ENCODE measurements at places on chromosomes 4 and X.

- DNase-seq, result no peak
Measured at GRCh38 chr4:185565696-185566095, 30.4 kb upstream of the PDLIM3 start.

- no peak for DNase-seq
Measured at GRCh38 chrX:153884136-153884535, 1.8 kb downstream of the L1CAM start.

- no peak for DNase-seq
Measured at GRCh38 chr4:143084566-143084965, 100.2 kb upstream of the USP38 start.

DNA sequence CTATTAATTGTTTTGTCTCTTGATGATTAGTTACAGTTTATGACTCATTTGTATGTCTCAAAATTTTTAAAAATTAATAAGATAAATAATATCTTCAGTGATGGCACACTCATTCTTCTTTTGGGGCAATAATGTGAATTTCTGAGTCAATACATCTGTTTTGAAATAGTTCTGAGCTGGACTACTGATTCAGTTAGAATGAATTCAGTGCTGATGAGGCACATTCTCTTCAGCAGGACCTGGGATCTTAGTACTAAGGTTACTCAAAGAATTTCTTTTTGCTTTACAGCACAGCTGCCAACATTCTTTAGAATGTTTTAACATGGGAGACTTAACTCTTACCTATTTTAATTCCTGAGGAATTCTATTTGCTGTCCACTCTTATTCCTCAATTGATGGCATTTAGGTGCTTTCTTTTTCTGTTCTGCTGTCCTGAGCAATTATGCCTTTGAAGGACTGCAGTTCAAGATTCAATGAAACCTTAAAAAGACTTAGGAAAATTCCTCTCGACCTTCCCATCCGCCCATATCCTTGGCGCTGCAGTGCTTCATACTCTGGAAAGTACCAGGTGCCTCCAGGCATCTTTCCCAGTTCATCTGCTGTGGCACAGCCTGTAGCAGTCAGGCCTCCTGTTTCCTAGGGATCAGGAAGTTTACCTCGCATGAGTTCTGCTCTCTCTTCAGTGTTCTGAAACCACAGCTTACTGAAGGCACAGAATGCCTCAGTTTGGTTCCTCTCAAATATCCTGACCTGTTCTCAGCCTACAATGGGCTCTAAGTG is 213.7 kb downstream of the FSTL5 start:
- no peak for DNase-seq

GRCh38 chr4:17187003-17187402 is 288.6 kb upstream of the LDB2 start:
- DNase-seq, result no peak

DNA sequence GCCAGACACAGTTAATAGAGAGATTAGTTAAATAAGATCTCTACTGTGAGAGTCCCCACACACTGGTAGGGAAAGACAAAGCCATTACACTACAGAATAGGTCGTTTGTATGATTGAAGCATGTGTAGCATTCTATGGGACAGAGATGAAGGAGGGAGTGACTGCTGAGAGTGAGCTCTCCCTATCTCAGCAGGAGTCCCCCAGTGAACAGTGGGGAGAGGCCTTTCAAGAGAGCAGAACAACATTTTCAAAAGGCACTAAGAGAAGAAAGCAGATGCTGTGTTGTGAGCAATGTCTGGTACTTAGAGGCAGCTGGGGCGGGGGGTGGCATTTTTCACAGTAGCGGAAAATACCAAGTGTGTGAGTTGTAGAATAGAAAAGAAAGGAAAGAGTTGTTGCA is 413.6 kb downstream of the AFF2 start:
- DNase-seq, result no peak

DNA sequence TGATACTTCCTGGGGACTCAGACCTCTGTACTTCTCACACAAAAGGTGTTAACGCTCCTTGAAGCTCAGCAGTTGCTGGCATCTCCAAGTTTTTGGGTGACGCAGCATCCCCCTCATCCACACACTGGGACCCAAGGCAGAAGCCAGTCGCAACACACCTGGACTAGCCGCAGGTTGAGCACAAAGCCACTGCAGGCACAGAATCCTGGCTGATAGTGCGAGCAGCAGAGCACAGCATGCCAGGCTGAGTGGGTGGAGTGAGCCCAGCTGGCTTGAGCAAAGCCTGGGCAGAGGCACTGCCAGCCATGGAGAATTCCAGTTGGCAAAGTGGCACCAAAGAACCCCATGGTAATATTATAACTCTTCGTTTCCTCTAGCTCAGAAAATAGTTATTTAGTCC is 873.2 kb upstream of the NDST4 start:
- no peak for DNase-seq

- no peak for DNase-seq
Measured at GRCh38 chr4:140904904-140905303, 148.7 kb upstream of the TBC1D9 start.

GRCh38 chrX:108875548-108875947 is 139.2 kb upstream of the IRS4 start:
- DNase-seq, result no peak

DNA sequence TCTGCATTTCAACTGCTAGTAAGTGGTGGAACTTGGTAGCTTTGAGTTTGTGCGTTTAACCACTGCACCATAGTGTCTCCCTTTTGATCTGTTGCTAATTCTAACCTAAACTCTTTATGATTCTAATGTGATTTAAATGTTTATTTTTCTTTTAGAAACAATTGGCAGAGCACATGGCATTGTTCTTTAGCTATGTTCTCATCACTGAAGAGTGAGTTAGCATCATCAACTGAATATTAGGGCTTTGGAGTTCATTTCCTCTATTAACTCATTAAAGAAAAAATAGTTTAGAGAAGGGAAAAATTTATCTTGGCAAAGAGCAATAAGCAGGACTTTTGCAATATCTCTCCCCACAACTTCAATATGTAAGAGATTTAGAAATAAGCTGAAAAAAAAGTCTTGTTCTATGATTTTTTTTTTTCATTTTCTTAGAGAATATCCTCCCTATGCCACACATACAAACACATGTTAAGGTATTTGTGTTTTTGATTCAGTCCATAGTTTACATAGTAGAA is 25.7 kb downstream of the CPEB2 start:
- no peak for DNase-seq

GRCh38 chrX:72130762-72131250 is 909 bp downstream of the RTL5 start:
- no peak for DNase-seq

- no peak for DNase-seq
Measured at GRCh38 chr4:105240037-105240436, 93.4 kb downstream of the TET2 start.

GRCh38 chr4:156146571-156146970 is 192.9 kb upstream of the CTSO start:
- no peak for DNase-seq

DNA sequence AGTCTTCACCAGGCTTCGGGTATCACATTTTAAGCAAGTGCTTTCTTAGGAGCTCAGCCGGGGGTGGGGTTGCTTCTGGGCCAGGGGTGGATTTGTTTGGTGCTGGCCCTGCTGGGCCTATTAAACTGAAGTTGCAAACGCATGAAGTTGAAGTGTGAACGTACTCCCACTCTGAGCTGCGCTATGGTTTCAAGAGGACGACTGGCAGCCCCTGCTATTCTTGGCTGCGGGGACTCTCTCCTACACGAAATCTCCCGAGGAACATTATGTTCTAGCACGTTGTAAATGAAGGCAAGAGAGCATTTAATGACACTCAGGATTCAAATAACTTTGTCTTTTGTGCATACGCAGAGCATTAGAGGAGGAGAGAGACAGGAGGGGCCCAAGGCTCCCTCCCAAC is 401.3 kb upstream of the BOD1L1 start:
- no peak for DNase-seq

DNA sequence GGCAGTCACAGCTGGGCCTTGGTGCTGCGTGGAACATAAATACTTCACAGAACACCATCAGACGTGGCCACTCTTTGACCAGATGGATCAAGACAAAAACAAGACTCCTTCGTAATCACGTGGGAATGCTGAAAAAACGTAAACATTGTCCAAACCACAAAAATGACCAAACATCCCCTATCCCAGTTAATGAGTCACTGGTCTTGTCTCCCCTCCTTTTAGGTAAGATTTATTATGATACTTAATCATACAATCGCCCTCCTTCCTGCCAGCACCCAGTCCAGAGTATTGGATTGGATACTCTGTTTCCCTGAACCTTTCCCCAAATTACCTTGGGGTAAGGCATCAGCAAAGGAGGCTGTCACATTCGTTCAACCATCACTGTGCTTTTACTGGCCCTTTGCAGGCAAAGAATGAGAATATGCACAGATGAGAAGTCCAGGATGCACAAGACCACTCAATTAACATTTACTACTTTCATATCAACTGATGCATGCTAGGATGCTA is 601 bp upstream of the TCEANC start:
- no peak for DNase-seq

- no peak for DNase-seq
Measured at GRCh38 chrX:107507093-107507743, 57.8 kb downstream of the FRMPD3 start.

- no peak for DNase-seq
Measured at GRCh38 chr4:24394041-24394440, 190.3 kb downstream of the DHX15 start.

GRCh38 chr4:28391877-28392276 is 1531.2 kb downstream of the STIM2 start:
- DNase-seq, result no peak

- DNase-seq, result no peak
Measured at GRCh38 chr4:60463857-60464502, 736.1 kb upstream of the ADGRL3 start.

GRCh38 chrX:124190440-124190839 is 142.0 kb upstream of the TEX13D start:
- DNase-seq, result no peak

- DNase-seq, result no peak
Measured at GRCh38 chr4:39024311-39024865, 7.8 kb downstream of the TMEM156 start.

DNA sequence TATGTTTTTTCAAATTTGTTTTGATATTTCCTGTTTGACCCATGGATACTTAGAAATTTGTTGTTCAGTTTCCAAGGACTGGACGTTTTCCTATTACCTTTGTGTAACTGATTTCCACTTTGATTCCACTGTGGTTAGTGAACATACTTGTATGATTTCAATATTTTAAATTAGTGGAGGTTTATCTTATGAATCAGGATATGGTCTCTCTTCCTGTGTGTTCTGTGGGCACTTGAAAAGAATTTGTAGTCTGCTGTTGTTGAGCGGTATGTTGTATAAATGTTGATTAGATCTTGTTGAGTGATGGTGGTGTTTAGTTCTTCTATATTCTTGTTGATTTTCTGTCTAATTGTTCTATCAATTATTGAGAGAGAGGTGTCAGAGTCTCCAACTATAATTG is 21.2 kb upstream of the LAMTOR3 start:
- no peak for DNase-seq

- no peak for DNase-seq
Measured at GRCh38 chr4:157076578-157076947, 613 bp downstream of the GLRB start.

- DNase-seq, result no peak
Measured at GRCh38 chr4:76802236-76803021, 95.5 kb downstream of the SOWAHB start.

DNA sequence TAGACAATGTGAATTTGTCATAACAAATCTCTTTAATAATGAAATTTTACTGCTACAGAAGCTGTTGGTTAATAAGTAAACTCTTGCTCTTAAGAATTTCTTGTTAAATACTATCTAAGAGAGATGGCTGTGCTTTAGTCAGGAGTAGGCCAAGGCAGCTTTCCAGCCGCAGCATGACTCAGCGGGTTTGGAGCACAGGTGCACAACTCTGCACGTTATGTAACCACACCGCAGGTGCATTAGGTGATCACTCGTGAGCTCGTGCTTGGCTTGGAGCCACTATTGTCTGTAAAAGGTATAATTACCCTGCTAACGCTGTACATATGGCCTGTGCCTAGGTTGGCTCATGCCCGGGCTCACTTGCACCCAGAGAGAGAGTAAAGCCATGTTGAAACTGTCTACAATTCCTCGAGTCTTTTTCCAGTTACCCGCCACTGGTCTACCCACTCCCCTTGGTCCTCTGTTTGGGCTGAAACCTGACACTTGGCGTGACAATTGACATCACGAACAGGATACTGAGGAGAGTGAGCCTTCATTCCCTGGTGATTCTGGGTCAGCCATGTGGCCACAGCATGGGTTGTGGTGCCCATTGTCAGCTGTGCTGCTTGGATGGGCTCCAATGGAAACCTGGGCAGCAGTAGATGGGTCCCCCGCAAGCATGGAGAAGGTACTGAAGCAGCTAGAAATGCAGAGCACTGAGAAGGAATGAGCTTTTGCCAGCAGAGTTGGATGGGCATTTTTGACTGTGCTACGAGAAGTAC is 18.4 kb upstream of the ANAPC4 start:
- DNase-seq, result no peak

DNA sequence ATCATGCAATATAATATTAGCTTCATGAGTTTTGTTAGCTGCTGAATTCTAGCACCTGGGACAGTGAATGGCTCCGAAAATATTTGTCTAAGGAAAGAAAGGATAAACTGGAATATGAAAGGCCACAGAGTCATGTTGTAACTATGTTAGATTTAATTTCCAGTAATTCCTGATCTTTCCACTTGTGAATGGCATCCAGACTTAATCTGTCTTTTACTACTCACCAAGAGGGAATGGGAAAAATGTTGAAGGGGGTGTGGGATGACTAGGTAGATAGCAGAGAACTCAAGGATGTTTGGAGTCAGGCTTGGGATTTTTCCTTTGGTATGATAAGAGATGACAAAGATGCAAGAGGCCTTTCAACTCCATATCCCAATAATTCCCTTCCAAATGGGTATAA is 9.4 kb downstream of the ADH6 start:
- DNase-seq, result no peak

GRCh38 chrX:53571494-53571893 is 115.0 kb downstream of the HUWE1 start:
- DNase-seq, result no peak

DNA sequence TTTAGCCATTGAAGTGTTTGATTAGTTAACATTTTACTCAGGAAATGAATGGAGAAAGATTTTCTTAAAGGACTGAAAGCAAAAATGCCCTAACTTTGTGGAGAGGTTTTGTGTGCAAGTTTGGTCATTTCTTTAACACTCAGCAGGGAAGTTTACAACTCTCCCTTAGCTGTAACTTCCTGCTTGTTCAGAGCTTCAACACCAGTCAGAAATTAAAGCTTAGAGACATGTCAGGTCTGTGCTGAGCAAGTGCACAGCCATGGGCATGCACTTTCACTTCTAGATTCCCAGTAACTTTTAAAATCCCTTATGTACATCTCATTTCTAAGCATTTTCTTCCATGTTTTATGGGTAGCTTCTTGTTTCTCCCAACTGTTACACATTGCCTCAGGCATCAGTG is 326.0 kb downstream of the ACTRT1 start:
- DNase-seq, result no peak

- DNase-seq, result no peak
Measured at GRCh38 chr4:130249002-130249401, 1153.0 kb downstream of the C4orf33 start.

DNA sequence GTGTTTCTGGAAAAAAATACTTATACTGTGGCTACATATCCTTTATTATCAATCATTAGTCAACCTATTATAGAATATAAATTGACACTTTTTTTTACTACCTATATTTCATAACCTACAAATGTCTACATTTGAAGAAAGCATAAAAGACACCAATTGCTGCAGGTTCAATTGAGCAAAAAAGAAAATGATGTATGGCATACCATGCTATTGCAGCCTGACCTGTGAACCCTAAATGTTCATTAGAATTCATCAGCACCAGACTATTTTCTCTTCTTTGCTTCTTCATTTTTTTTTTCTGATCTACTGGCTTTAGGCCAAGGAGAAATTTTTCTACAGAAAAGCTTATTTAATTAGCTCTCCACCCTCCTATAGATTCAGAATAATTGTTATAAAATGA is 1628.2 kb upstream of the IGFBP7 start:
- DNase-seq, result no peak
